Midbrain (tissue), 1 donor: ENCODE measurements at places on chromosomes 2 and 18.

GRCh38 chr2:110994250-110994961 lies 126.3 kb upstream of the BCL2L11 start:
- no peak for DNase-seq

GRCh38 chr2:98468621-98469236 lies 24.1 kb downstream of the INPP4A start:
- no peak for DNase-seq

DNA sequence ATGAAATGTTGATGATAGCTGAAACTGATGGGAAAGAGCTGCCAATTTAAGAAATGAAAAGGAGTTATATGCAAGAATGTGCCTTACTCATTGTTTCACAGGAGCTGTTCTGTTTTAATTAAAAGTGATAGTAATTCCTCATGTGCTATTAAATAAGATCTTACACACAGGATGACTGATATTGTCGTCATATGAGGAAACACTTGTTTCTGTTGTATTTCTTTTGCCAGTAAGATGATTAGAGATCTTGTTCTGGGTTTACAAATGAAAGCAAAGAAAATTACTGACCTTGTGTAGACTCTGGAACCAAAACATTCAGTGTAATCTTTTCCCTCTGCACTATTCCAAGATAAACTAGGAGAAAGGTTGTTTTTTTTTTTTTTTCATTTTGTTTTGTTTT lies 123.6 kb downstream of the MAP3K20 start:
- no peak for DNase-seq

DNA sequence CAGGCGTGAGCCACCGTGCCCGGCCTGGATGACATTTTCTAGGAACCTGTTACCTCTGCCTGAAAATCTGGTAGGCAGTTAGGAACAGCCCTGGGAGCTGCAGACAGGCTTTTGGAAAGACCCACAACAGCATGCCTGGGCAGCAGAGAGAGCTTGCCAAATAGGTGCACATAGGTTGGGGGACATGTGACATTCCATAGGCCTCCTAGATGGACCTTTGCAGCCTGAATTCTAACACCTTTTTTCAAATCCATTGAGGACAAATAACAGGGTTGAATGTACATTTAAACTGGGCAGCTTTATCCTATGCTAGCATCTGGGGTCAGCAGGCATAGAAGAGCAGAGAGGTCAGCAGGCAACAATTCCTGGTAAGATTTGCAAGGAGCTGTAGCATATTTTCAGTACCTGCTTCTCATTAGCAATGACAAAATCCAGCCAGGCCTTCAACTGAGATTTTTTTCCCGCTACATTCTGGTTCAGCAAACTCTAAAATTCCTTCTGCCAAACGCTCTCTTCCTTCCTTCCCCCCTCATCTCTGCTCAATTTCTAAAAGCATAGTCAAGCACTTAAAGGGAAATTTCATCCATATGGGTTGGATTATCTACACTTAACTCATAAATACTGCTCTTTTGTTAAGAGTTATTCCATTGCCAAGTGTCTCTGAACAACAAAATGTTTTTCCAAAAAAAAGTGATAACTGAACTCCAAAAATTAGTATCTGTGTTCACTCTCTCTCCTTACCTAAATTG lies 75.2 kb downstream of the SOWAHC start:
- no peak for DNase-seq

DNA sequence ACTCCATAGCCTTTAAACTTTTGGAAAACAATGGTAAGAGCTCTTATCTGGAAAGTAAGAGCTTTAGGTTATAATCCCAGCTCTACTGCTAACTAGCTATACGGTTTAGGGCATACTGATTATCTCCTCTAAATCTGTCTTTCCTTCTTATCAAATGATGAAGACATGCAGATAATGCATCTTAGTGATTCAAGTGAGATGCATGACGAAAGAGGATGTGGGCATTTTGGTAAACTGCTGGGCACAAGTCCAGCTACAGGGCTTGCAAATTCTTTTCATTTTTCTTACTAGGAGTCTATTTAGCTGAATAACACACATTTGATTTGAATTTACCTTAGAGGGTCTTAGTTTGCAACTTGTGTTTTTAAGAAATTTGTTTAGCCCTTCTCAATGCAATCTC lies 1604.8 kb upstream of the ZEB2 start:
- no peak for DNase-seq

- no peak for DNase-seq
Observed at GRCh38 chr2:234625626-234626250, 128.9 kb upstream of the ARL4C start.

- DNase-seq = no peak
Observed at GRCh38 chr2:98394595-98395153, 48.4 kb downstream of the CNGA3 start.

DNA sequence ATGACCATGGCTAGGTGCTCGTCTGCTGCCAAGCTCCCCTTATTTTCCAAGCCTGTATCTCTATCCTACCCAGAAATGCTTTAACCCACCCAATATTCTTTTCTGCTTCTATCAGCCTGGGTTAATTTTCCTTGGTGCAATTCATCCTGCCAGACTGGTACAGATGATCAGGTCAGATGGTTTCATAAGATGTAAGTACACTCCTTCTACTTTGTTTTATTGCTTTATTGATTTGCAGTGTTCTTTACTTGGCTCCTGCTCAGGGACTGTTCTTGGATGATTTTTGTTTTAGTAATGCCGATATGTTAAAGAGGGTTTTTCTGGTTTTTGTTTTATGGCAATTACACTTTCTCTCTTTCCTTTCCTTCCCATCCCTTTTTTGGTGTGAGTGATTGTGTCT lies 2.4 kb upstream of the SGO2 start:
- no peak for DNase-seq

GRCh38 chr2:165274698-165275097 lies 35.5 kb downstream of the SCN2A start:
- DNase-seq = no peak

DNA sequence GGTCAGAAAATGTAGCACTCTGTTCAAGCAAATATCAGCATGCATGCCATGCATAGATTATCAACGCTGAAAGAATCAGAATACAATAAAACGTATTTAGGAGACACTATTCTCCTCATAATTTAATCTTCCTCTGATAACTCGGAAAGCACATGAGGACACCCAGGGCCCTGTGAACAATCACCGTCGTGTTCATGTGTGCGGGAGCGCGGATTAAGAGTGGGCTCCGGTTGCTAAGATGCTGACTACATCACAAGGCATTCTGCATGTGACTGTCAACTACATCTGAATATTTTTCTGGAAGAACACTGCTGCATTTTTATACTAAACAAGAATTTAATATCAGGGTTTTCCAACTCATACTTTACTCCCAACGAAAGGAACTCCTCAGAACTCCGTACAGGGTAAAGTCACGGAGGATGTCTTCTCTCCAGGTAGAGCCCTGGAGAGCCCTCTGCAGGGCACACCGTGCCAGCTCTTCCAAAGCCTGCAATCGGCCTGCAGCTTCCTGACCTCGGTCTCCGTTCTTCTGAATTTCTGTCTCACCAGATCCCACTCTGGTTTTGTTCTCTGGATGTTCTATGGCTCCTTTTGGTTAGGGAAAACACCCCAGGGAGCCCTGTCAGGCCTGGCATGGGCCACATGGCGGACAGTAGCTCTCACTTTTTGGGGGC lies 59.6 kb downstream of the ZNF516 start:
- no peak for DNase-seq

DNA sequence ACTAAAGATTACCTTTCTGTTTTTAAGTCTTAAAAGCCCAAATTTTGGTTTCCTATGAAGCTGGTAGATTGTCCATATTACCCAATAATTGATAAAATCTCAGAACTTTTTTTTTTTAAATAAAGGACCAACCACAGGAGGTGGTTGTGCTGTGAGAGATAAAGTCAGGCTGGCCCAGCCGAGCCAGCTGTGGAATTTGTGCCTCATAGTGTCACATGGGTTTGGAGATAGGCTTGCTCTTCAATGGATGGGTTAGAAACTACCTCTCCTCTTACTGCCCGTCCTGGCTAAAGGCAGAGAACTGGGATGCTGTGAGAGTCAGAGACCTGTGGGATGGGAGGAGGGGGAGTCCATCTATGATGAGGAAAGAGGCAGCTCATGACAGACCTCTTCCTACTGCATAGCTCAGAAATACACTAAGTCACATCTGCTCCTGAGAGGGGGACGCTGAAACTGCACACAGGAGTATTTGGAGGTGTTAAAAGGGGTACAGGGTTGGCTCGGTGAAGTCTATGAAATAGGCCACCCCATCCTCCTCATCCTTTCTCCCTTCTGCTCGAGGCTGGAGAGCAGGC lies 99.7 kb upstream of the MGAT4A start:
- no peak for DNase-seq
